Chondrocyte (in vitro differentiated cells): ENCODE measurements at places on chromosomes 4 and X. TPM values are rescaled to one million over a fixed set of nuclear protein-coding genes. Genes with fewer than 3 reads are reported as not detected.

Gene PHEX
- total RNA-seq: 0.97 to 1.2 TPM (median 1.1 TPM) in 3 replicates

DNA sequence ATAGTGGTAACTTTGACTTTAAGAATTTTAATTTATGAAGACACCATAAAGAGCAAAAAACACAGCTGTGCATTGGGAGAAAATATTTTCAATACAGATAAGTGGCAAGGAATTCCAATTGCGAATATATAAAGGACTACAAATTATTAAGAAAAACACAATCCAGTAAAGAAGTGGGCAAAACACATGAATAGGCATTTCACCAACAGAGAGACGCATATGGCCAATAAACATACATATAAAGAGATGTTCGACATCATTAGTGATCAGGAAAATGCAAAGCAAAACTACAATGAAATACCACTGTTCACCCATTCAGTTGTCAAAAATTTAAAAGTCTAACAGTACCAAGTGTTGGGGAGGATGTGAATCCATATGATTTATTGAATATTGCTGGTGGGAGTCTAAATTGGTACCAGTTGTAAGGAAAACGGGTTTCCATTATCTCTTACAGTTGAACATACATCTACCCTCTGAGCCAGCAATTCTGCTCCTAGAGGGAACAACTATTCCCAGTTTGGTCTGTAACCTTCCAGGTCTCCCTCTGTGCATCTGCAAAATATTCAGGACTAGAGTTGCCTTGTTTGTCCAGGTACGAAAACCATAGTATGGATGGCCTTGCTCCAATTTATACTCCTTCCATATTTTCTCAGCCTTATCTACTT, 1.7 kb upstream of the MPP1 start:
- no peak for DNase-seq

GRCh38 chrX:31483336-31483735, 411.5 kb upstream of the FTHL17 start:
- no peak for DNase-seq

GRCh38 chr4:171793723-171794122, 19.5 kb upstream of the GALNTL6 start:
- no peak for DNase-seq

- DNase-seq: no peak
These were observed 815.1 kb downstream of the ADGRL3 start for GRCh38 chr4:62015043-62015739.

DNA sequence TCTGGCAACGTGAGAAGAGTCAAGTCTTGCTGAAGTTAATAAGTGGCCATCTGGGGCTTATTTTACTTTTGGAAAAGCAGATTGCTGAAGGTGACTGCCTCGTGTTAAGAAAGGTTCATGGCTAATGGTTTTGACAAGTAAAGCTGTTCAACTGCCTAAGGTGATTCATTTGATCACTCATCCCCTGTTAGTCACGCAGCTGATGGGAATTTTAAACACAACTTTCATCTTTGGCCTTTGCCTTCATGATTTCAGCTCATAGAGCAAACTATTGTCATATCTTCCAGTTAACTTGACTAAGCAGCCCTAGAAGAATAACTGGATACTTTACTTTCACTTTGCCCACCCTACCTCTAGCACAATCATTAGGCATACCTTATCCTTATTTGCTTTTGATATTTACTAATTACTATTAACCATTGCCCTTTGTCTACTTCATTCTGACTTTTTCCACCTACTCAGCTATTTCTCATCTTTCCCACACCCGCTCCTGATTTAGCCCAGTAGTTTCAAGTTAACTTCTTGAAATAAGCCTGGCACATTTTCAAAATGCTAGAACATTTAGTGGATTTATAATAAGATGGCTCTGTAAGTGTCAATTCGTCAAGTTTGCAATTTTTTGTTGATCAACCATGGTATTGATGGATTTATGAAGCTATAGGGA, 170.6 kb upstream of the S100G start:
- no peak for DNase-seq

- DNase-seq: no peak
These were observed 191.4 kb upstream of the NHS start for GRCh38 chrX:17183566-17183965.

- no peak for DNase-seq
These were observed 59.8 kb downstream of the CPLX1 start for GRCh38 chr4:766152-766515.
